Lower lobe of right lung (tissue), 2 donors: ENCODE measurements at places on chromosomes 4 and X.

- no peaks in the 10 kb centered on the region for H3K27me3 ChIP-seq
- no peaks in the 10 kb centered on the region for H3K36me3 ChIP-seq
- H3K27ac ChIP-seq: no peak overlapping the region
- H3K4me3 ChIP-seq: no peak overlapping the region
Observed at GRCh38 chr4:175326796-175327195, 408.6 kb downstream of the ADAM29 start.

- no peak overlapping the region for H3K27ac ChIP-seq
- no peaks in the 10 kb centered on the region for H3K27me3 ChIP-seq
- DNase-seq: no peak
- no peak overlapping the region for H3K4me3 ChIP-seq
- no peaks in the 10 kb centered on the region for H3K4me1 ChIP-seq
- no peaks in the 10 kb centered on the region for H3K36me3 ChIP-seq
Observed at GRCh38 chr4:150299816-150300215, 221.6 kb downstream of the DCLK2 start.

- no peak overlapping the region for H3K27ac ChIP-seq
- H3K4me3 ChIP-seq: no peak overlapping the region
- no peaks in the 10 kb centered on the region for H3K36me3 ChIP-seq
- H3K27me3 ChIP-seq: no peaks in the 10 kb centered on the region
- H3K4me1 ChIP-seq: peaks cover 13% of the 10 kb centered on the region
Observed at GRCh38 chr4:90318193-90318592, 191.0 kb downstream of the CCSER1 start.

GRCh38 chr4:25862411-25863346 lies at the start of gene SEL1L3:
Gene SEL1L3, minus strand, starts transcription at chr4:25862988. Its CDS starts 152 bp downstream, at chr4:25862836.
- H3K4me3 ChIP-seq: peak within 1 kb of the TSS; percentile 88
- no peaks in the 10 kb centered on the region for H3K27me3 ChIP-seq
- peak; percentile 76 for DNase-seq
- H3K4me1 ChIP-seq: peaks cover 33% of the 10 kb centered on the region
- H3K27ac ChIP-seq: peak within 1 kb of the TSS; percentile 87

GRCh38 chr4:78033861-78034260 lies 23.3 kb upstream of the FRAS1 start:
- no peak for DNase-seq
- peaks cover 3% of the 10 kb centered on the region for H3K27me3 ChIP-seq
- H3K27ac ChIP-seq: no peak overlapping the region
- no peaks in the 10 kb centered on the region for H3K36me3 ChIP-seq

- H3K4me1 ChIP-seq: no peaks in the 10 kb centered on the region
- H3K36me3 ChIP-seq: no peaks in the 10 kb centered on the region
- H3K27me3 ChIP-seq: no peaks in the 10 kb centered on the region
- H3K27ac ChIP-seq: no peak overlapping the region
Observed at GRCh38 chr4:76969495-76969894, 19.9 kb downstream of the SEPTIN11 start.

DNA sequence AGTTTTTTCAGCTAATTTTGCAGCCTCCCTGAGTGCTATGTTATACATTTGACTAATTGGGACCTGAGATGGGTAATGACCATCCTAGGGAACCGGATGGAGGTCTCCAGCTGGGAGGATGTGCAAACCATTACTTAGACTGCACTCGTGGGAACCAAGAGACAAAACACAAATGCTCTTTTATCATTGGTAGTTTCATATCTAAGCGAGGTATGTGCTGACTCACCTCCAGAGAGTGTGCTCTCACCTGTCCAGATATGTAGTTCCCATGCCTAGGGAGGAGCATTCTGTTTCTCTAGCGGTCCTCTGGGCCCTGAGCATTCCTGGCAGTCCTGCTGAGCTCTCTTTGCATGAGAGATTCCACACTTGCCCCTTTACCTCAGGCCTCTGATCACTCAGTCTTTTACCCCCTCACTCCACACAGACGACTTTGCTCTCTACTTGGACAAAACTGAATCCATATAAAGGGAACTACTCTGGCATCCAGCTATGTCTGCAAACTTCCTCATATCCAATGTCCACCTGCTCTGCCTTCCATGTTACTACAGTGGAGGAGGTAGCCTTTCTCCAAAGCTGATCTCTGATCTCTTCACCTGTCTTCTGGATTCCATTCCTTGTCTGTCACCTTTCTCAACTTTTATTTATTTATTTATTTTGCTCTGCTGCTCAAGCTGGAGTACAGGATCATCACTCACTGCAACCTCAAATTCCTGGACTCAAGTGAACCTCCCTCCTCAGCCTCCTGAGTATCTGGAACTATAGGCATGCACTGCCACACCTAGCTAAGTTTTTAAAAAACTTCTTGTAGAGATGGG lies 88.4 kb downstream of the LRP2BP start:
- no peak overlapping the region for H3K4me3 ChIP-seq
- H3K27me3 ChIP-seq: no peaks in the 10 kb centered on the region

DNA sequence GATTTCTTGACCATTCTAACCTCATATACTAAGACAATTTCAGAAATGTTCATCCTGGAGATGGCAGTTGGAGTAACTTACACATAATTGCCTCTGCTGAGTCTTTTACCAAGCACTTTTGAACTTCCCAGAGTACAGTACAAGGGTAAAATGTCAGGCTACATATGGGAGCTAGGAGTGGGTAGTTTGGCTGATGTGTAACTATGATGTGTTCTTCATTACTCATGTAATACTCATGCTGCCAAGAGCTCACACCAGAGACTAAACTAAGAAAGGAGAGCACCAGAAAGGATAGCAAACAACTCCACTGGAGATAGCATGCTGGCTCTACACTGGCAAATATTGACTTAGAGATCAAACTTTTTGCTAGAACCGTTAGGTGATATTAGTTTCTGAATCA lies 194.0 kb downstream of the PDGFRA start:
- H3K4me1 ChIP-seq: no peaks in the 10 kb centered on the region
- no peak overlapping the region for H3K4me3 ChIP-seq
- no peaks in the 10 kb centered on the region for H3K27me3 ChIP-seq
- H3K27ac ChIP-seq: no peak overlapping the region
- H3K36me3 ChIP-seq: no peaks in the 10 kb centered on the region

- H3K4me1 ChIP-seq: no peaks in the 10 kb centered on the region
- no peaks in the 10 kb centered on the region for H3K27me3 ChIP-seq
- H3K36me3 ChIP-seq: no peaks in the 10 kb centered on the region
- no peak overlapping the region for H3K27ac ChIP-seq
Observed at GRCh38 chr4:121749225-121749624, 15.7 kb downstream of the SMIM43 start.

DNA sequence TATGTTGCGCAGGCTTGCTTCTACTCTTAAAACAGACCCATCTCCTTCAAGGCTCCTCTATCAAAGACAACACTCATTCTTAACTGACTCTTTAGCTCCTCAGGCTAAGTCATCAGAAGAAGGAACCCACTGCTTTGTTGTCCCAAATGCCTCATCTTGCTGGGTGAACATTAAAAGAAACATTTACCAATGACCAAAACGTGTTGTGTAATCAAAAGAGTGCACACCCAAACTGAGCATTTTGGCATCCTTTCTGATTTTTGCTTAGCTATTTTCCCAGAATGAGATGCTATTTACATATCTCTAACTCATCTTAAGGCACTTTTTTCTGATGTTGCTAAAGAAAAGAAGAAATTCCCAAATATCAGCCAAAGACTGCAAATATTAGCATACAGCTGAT lies 131.7 kb upstream of the VCX3A start:
- no peaks in the 10 kb centered on the region for H3K36me3 ChIP-seq
- H3K27ac ChIP-seq: no peak overlapping the region
- no peak for DNase-seq
- no peaks in the 10 kb centered on the region for H3K27me3 ChIP-seq

DNA sequence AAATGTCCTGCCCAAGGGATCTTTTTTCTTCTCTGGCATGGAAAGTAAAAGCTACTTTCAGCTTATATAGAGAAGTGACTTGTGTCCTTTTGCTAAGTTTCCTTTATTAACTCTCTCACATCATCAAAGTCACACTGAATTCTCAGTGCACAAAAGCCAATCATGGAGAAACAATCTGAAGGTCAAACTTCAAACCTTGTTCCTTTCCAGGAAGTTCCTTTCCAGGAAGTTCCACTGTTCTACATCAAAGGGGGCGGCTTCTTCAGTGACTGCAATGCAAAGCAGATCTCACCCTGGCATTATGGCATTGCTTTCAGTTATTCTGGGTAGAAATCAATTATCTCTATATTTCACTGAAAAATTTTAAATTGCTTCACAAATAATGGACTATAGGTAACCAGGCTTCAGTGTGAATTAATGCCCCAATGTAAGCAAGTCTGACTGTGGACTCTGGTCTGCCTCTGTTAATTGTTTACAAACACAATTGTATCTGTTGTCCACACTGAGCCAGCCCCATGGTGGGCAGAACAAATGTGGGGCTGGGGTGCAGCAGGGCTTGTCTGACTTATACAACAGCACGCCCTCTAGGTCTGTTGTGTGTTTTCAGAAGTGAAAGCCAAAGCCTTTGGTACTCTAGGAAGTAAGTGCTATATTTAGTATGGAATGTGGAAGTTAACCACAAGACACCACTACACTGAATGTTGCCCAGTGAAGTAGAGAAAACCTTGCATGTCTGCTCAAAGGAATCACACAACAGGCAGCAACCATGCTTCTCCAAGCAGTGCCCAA lies 98.8 kb downstream of the CDS1 start:
- peak overlapping the region; percentile 53 for H3K27ac ChIP-seq
- peaks cover 86% of the 10 kb centered on the region for H3K36me3 ChIP-seq
- no peaks in the 10 kb centered on the region for H3K27me3 ChIP-seq
- no peak overlapping the region for H3K4me3 ChIP-seq
- H3K4me1 ChIP-seq: peaks cover 27% of the 10 kb centered on the region

GRCh38 chr4:118557298-118557851 lies 127.8 kb upstream of the METTL14 start:
- H3K27ac ChIP-seq: no peak overlapping the region
- H3K4me1 ChIP-seq: no peaks in the 10 kb centered on the region
- H3K36me3 ChIP-seq: no peaks in the 10 kb centered on the region
- no peaks in the 10 kb centered on the region for H3K27me3 ChIP-seq

DNA sequence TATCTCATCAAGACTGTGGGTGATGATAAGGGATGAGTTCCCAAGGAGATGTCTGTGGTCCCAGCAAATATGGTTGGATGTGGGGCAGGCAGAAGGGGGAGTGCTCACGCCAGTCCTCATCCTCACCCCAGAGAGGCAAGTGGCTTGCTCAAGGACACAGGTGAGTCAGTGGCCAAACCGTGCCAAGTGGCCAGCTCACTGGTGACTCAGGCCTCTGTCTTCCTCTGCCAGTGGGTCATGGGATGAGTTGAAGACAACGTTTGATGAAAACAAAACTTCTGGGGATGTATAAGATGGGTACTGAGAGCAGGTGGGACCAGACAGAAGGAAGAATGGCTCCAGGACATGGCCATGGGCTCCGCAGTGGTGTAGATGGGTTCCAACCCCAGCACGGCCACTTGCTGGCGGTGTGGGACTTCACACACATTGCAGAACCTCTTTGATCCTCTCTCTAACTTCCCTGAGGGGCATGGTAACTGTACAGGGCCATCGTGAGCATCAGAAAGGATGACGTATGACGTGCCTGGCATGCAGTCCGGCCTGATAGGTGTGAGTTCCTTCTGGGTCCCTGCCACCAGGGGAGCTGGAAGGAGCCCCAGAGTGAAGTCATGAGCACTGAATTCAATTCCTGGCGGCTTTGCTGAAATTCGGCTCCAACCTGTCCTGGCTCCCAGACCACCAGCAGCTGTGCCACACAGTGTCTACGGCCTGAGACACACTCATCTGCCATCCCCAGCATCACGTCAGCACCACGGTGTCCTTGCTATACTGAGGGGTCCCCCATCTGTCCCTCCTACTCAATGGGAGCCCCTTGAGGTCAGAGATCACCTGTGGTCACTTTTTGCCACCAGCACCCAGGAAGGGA lies 41.3 kb upstream of the GPR78 start:
- no peaks in the 10 kb centered on the region for H3K36me3 ChIP-seq
- H3K27me3 ChIP-seq: no peaks in the 10 kb centered on the region
- no peak for DNase-seq
- H3K27ac ChIP-seq: no peak overlapping the region
- H3K4me3 ChIP-seq: no peak overlapping the region

- H3K36me3 ChIP-seq: no peaks in the 10 kb centered on the region
- H3K4me3 ChIP-seq: no peak overlapping the region
- no peak for DNase-seq
- no peak overlapping the region for H3K27ac ChIP-seq
- no peaks in the 10 kb centered on the region for H3K27me3 ChIP-seq
- H3K4me1 ChIP-seq: no peaks in the 10 kb centered on the region
Observed at GRCh38 chr4:168537571-168537970, 40.7 kb downstream of the PALLD start.

- DNase-seq: peak; percentile 88
- H3K4me3 ChIP-seq: peak overlapping the region; percentile 22
- peak overlapping the region; percentile 97 for H3K27ac ChIP-seq
- peaks cover 59% of the 10 kb centered on the region for H3K4me1 ChIP-seq
- H3K36me3 ChIP-seq: peaks cover 55% of the 10 kb centered on the region
- H3K27me3 ChIP-seq: no peaks in the 10 kb centered on the region
Observed at GRCh38 chr4:2930758-2931511, 32.3 kb downstream of the NOP14 start.

DNA sequence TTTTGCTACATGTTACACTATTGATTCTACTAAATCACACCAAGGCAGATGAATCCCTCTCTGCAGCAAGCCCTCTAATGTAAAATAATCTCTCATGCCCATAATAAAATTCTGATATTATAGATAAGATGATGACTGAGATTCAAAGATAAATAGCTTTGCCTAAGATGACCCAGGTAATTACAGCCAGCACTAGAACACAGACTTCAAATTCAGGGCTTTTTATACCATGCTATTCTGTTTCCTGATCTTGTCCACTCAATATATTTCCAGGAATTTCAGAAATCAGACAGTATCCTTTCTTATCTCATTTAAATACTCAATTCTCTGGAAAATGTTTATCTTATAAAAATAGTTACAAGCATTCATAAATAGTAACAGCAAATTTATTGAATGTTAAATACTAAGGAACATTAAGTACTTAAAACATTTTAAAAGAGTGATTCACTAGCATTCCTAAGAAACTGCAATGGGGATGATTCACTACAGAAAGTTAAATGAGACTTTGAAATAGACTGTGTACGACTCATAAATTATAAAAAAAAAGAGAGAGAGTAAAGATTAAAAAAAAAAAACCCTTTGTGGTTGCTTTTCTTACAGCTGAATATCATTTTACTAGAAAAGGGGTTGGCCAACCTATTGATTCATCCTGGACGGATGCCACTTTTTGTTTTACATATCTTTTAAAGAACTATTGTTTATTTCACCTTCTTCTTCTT lies 45.8 kb upstream of the IL21 start:
- no peaks in the 10 kb centered on the region for H3K36me3 ChIP-seq
- no peaks in the 10 kb centered on the region for H3K4me1 ChIP-seq
- no peaks in the 10 kb centered on the region for H3K27me3 ChIP-seq
- DNase-seq: no peak

DNA sequence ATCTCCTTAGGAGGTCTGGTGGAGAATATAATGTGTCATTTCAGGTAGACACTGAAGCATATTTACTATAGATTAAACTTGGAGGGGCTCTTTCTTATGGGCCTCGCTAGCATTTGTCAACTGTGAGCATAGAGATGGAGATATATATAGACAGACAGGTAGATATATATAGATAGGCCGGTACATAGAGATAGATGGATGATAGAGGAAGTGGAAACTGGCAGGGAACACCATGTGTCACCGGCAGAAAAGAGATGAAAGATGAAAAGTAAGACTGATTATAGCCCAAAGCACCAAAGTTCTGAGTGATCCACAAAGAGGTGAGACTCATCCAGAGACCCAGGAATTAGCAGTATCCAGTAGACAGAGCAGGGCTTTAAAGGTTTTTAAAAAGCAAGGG lies 268.1 kb downstream of the FBXW7 start:
- no peak overlapping the region for H3K4me3 ChIP-seq
- H3K27me3 ChIP-seq: no peaks in the 10 kb centered on the region
- no peaks in the 10 kb centered on the region for H3K36me3 ChIP-seq
- DNase-seq: no peak
